ENCODE measurements at places on chromosomes 16 and 17.

DNA sequence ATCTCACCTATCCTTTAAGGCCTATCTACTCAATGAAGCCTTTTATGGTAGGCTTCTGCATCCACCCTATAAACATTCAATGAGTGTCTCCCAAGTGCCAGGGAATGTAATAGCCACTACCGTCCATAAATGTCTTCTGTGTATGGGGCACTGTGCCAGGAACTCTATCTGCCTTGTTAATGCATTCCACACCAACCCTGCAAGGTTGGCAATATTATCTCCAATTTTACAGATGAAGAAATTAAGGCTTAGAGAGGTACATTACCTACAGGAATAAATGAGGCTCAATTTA lies 20.0 kb downstream of the MAP3K14 start:
- DNase-seq = no peak

- DNase-seq = no peak
Observed at GRCh38 chr17:45063198-45063597, 2.1 kb downstream of the NMT1 start.

DNA sequence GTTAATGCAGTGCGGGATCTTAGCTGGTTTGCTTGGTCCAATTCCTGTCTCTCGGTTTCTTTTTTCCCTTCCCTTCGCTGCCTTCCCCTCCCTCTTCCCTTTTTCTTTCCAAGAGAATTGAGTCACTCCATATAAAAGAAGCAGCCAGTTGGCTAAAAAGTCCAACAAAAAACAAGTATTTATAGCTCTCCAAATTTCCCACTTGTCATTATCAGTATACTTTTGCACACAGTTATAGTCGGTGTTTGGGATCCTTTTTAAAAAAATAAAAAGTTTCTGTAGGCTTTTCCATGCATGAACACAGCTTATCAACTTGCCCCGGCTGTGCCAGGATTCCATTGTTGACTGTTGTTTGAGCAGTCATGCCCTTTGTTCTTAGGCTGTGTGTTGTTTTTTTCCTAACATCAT lies 24.9 kb downstream of the HMOX2 start:
- DNase-seq = no peak

DNA sequence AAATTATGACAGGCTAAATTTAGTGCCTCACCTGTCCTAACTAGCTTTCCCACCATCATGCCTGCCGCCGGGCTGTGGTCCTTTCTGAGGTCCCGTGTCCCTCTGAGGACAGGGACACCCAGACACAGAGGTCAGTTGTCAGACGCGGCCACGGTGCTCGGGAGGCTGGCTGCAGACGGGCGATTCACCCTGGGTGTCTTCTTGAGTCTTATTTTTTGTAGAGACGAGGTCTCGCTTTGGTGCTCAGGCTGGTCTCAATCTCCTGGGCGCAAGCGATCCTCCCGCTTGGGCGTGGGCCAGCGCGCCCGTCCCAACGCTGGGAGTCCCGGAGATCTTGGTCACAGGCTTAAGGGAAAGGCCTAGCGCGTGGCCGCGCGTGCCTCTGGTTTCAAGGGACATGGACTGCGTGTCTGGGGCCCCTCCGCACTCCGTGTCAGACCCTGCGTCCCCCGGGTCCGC lies 797 bp upstream of the RAB11FIP3 start:
- no peak for DNase-seq

DNA sequence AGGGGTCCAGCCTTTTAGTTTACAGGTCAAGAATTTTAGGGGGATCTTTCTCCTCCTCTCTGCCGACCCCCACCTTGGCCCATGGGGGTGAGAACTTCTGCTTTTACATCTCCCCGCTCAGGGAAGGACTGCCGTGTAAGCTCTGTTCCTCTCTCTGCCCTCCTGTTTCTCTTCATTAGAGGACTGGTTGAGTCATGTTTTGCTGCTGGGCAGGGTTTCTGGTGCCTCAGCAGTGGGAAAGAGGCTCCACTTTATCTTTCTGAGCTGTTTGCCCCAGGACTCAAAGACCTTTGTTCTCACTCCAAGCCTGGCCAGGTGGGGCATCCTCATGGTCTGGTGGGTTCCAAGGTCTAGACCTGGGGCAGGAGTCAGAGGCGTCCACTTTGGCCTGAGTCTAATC lies 93.0 kb downstream of the UTP18 start:
- DNase-seq = no peak

DNA sequence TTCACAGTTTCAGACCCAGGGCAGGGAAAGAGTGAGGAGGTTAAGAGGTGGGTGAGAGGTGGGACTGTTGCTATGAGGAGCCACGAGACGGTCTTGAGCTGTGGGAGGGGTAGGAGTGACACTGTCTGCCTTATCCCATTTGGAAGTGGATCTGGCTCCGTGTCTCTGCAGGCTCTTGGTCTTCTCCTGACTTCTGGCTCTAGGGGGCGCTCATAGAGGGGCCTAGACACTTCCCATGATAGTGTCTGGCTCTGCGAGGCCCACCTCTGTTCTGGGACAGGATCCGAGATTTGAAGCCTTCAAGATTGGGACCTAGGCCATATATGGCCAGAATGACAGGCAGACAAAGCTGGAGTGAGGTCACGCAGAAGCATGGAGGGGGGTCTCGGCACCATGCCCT lies 204.5 kb downstream of the GSG1L start:
- DNase-seq = no peak

- no peak for DNase-seq
Observed at GRCh38 chr17:61594294-61594825, 3.3 kb upstream of the NACA2 start.

- no peak for DNase-seq
Observed at GRCh38 chr16:83992624-83993023, 24.6 kb downstream of the NECAB2 start.

DNA sequence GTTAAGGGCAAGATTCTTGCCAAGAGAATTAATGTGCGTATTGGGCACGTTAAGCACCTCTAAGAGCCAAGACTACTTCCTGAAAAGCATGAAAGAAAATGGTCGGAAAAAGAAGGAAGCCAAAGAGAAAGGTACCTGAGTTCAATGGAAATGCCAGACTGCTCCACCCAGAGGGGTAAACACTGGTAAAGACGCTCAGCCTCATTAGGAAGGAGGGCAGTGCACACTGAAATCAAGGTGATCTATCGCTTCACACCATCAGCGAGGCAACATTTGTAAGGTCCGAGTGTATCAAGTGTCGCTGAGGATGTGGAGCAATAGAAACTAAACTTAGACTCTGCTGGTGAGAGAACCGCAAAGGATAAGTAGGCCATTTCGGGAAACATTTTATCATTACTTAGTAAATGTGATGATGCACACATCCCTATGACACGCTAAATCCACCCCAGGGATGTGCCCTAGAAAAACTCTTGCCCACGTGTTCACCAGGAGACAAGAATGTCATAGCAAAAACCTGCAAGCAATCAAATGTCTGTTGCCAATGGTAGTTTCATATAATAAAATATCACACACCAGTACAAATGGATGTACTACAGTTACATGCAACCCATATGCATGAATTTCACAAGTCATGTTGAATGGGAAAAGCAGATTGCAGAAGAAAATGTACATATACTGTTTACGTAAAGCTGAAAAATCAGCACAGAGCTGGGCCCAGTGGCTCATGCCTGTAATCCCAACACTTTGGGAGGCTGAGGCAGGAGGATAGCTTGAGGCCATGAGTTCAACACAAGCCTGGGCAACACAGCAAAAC lies 23.6 kb downstream of the CNTROB start:
- no peak for DNase-seq

- no peak for DNase-seq
Observed at GRCh38 chr16:29653471-29653870, 9.6 kb upstream of the SPN start.

GRCh38 chr16:17930280-17930679 lies 406.3 kb downstream of the NPIPA8 start:
- no peak for DNase-seq

DNA sequence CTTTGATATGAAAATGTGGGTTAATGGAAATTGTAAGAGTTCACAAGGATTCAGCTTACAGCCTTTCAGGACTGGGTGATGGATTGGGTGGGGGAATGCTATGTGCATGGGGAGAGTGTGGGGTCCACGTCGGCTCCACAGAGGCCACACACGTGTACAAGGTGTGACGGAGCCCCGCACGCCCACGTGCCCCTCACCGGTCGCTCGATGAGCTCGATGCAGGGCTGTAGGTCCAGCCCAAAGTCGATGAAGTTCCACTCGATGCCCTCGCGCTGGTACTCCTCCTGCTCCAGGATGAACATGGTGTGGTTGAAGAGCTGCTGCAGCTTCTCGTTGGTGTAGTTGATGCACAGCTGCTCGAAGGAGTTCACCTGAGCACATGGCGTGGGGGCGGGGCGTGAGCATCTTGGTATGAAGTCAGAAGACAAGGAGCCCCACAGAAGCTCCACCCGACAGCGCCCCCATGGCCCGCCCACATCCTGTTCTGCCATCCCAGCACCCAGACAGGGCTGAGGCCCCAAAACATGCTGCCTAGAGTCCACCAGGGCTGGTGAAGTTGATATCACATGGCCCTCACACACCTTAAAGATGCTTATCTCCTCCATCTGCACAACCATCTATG lies 99.1 kb downstream of the MYH11 start:
- no peak for DNase-seq

GRCh38 chr17:50440172-50440837 lies 14.3 kb downstream of the ACSF2 start:
- DNase-seq = no peak

DNA sequence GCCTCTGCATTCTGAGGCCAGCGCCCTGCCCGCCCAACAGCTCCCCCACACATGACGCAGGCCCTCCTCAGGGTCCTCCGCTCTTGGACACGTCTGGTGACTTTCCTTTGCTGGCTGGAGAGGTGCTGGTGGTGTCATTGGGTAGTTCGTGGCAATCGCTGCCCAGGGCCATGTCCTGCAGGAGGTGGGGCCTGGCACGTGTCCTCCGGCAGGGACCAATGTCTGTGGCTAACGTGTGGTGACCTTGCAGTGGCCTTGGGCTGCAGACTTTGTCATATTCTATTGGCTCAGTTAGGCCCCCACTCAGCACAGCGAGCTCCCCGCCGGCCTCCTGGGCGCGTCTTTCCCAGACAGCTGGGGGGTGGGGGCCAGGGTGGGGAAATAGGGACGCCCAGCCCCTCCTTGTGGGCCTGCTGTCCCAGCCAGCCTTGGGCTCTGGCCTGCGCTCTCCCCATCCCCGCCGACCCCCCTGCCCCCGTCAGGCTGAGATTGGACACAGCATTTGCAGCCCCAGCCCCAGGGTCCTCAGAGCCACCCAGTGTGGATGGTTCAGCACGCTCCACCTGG lies 52.1 kb upstream of the PVALEF start:
- DNase-seq = no peak

GRCh38 chr16:86080131-86080875 lies 181.3 kb downstream of the IRF8 start:
- DNase-seq = no peak

- no peak for DNase-seq
Observed at GRCh38 chr16:85986931-85987749, 88.2 kb downstream of the IRF8 start.

DNA sequence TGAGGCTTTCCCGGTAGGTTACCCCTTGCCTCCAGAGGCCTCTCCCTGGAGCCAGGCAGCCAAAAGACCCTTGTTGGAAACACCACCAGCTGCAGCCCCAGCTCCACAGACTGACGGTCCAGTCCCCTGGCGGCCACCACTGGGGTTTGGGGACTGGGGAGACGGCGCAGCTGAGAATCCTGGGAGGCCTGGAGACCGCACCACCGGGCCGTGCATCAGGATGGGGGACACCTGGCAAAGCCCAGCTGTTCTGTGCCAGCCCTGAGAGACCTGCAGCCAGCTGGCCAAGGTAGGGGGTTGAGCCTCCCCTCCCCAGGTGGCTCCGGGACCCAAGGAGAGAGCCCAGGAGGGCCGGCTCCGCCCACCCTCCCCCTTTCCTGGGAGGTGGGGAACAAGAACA lies 8.3 kb upstream of the SLC38A10 start:
- no peak for DNase-seq

GRCh38 chr17:68210570-68211315 lies 37.1 kb upstream of the AMZ2 start:
- no peak for DNase-seq

GRCh38 chr16:86498671-86499439 lies 11.5 kb upstream of the FOXF1 start:
- DNase-seq = no peak

GRCh38 chr16:2500918-2501750 lies 12.6 kb upstream of the ATP6V0C start:
- no peak for DNase-seq

DNA sequence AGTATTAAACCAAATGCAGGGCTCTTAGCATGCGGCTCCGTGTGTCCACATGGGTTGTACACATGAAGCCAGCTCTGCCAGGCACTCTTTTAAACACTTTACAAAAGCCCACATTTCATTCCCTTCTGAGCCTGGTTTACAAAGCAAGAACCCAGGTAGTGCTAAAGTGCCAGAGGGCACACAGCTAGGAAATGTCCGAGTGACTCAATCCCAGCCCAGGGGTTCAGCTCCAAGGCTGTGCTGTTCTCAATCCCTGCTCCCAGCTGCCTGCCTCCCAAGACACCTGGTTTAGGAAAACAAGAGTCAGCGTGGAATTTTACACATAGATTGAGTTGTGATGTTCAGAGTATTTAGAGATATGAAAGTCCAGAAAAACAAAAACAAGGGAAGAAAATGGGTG lies 13.3 kb upstream of the DCAF7 start:
- no peak for DNase-seq

GRCh38 chr17:35577830-35578196 lies 558 bp downstream of the PEX12 start:
- no peak for DNase-seq

DNA sequence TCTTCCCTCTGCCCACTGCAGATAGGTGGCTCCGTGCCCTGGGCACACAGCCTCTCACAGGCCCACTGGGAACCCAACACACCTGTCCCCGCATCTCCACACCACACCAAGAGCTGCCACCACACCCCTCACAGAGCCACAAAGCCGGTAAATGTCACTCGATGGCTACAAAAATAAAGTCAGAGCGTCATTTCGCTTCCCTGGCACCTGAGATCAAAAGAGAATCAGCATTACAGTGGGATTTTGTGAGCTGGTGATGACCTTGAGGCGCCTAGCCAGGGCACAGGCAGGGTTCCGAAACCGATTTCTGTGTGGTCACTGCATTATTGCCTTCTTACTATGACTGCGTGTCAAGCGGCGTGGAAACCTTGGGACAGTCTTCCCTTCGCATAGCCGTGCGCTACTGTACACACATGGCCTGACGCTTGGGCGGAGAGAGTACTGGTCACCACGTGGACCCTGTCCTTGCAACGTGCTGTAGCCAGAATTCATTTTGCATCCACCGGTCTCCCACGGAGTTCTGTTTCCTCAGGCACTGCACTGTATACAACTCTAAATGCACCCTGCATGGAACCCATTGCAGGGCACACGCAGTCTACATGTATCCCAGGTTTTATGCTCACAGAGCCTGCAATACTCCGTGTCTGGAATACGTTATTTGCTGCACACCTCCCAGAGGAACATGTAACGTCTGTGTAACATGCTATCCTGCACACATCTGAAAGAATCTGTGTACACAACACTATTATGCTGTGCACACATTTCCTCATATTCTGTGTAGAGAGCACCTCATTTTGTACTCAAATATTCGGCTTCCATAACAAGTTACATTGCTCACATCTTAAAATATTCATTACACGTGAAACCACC lies 5.8 kb upstream of the FOXF1 start:
- DNase-seq = no peak
